NB4 (cell line): ENCODE measurements at places on chromosomes 7 and 10.

GRCh38 chr10:99433378-99434020 lies 3.1 kb upstream of the GOT1 start:
- DNase-seq, result peak; percentile 7

GRCh38 chr7:143455491-143455890 lies 12.2 kb downstream of the TAS2R60 start:
- no peak for DNase-seq

- no peak for DNase-seq
Observed at GRCh38 chr7:94300176-94300835, 94.4 kb upstream of the COL1A2 start.

- no peak for DNase-seq
Observed at GRCh38 chr7:72286519-72286918, 125.6 kb downstream of the CALN1 start.
